ENCODE measurements at places on chromosomes 6 and 20.

DNA sequence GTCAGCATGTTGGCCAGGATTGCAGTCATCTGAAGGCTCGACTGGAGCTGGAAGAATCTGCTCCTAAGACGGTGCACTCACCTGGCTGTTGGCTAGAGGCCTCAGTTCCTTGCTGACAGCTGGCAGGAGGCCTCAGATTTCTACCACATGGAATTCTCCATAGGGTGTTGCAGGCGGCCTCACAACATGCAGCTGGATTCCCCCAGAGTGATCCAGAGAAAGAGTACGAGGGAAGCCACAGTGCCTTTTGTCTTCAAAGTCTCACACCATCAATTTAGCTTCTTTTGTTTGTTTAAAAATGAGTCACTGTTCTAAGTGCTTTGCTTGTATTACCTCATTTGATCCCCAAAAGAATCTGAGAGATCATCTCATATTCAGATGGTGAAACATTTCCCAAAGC lies 65.5 kb upstream of the FYN start:
- peak; percentile 94 for DNase-seq

DNA sequence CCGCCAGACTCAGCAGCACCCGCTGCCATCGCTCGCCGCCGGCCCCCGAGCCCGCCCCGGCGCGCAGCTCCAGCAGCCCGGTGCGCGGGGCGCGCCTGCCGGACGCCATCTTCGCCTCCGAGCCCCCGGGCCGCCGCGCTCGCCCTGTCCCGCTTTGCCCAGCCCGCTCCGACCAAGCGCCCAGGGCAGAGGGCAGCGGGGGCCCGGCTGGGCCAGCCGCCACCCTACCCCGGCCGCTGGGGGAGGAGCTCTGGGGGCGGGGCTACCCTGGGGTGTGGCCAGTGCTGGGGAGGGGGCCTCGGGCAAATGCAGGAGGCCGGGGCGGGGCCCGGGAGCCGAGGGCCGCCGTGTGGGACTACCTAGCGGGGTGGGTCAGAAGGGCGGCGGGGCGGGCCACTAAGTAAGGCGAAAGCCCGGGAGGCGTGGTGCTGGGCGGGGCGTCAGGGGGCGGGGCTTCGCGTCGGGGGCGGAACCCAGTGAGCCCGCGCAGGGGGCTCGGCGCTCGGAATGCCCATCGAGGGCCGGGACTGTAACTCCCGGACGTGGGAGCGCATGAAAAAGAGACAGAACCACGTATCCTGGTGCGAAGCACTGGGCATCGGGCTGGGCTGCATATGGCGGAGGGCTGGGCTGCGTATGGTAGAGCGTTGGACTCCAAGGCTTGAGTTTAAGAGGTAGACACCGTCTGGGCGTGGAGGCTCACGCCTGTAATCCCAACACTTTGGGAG lies at the start of gene SNTA1:
Gene SNTA1 (minus strand): TSS at position 252 of the 728 bp plus-strand sequence. CDS start 143 bp downstream, at position 109.
- peak; percentile 69 for DNase-seq

- peak; percentile 86 for DNase-seq
Observed at GRCh38 chr6:17905611-17906592, 81.5 kb downstream of the KIF13A start.

GRCh38 chr6:21171801-21172200 lies 421.8 kb upstream of the SOX4 start:
- peak; percentile 26 for DNase-seq

DNA sequence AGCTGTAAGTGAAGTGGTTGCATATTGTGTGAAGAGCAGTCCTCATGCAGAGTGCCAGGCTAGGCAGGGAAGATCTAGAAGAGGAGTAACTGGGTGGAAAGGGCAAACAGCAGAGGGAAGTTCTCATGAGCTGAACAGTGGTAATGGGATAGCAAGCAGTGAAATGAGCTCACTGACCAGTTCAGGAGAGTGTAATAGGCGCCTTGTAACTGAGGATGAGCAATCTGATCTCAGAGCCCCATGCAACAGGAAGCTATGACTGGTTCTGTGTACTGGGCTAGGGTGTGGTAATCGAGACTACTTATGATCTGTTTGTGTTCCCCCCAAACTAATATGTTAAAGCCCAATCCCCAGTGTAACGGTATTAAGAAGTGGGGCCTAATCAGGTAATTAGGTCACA lies 98.6 kb downstream of the RFX6 start:
- DNase-seq: peak; percentile 50

DNA sequence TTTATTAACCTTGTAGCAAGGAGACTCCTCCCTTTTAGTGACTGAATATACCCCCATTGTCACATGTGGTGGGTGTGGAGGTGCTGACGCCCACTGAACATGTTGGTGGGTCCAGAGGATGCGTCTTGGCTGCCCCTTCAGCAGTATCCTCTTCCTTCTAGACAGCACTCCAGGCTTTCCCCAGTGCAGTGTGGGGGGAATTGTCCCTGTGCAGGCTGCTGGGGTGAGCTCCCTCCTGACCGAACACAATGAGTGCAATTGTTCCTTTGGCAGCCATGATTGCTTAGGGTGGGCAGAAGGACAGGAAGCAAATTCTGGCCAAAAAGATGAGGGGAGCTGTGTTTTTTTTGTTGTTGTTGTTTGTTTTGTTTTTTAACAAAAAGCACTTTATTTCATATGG lies 209.3 kb upstream of the PDE10A start:
- DNase-seq: no peak

DNA sequence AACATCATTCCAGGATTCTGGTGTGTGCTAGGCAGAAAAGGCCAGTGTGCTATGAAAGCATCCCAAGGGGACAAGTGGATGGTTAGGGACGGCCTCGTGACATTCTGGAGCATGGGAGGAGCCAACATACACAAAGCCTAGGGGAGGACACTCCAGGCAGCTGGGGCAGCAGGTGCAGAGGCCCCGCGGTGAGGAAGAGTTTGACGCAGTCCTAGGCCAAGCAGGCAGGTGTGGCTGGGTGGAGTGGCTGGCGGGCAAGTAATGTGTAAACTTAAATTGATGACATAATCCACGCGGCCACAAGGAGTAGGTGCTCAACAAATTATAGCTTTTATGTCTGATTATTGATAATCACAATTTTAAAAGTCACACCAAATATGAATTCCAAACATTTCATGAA lies 93.6 kb downstream of the TMEM242 start:
- DNase-seq: no peak

GRCh38 chr20:2330090-2330695 lies 34.4 kb downstream of the TGM3 start:
- no peak for DNase-seq

GRCh38 chr6:33661106-33661838 lies 40.1 kb downstream of the ITPR3 start:
- no peak for DNase-seq

DNA sequence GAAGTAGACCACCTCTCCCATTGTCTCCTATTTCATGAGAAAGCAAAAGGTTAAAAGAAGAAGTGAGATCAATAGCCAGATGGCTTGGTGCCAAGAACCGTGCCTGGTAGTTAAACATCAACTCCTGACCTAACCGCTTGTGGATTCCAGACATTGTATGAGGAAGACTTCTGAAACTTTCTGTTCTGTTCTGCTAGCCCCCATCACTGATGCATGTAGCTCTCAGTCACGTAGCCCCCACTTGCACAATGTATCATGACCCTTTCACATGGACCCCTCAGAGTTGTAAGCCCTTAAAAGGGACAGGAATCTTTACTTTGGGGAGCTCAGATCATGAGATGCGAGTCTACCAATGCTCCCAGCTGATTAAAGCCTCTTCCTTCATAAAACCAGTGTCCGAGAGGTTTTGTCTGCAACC lies 301.2 kb downstream of the RNGTT start:
- no peak for DNase-seq

GRCh38 chr6:108584323-108584722 lies 23.6 kb downstream of the FOXO3 start:
- no peak for DNase-seq

- DNase-seq: no peak
Observed at GRCh38 chr20:52143277-52143676, 48.3 kb downstream of the ZFP64 start.

DNA sequence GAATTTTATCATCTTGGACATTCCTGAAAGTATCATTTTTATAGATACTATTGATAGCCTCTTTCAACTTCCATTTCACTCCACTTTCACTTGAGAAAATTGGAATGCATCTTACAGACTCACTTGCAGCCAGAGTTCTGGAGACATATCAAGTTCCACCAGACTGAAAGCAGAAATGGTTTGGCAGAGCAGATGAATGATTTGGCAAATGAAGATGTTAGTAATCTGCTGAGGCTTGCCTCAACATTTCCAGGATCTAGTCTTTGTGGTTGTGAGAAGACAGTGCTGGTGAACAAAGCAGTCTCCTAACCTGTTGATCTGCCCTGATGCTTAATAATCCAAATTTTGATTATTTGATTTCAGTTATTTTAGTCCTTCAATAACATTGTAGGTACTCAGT lies 202.6 kb downstream of the TRDN start:
- no peak for DNase-seq

DNA sequence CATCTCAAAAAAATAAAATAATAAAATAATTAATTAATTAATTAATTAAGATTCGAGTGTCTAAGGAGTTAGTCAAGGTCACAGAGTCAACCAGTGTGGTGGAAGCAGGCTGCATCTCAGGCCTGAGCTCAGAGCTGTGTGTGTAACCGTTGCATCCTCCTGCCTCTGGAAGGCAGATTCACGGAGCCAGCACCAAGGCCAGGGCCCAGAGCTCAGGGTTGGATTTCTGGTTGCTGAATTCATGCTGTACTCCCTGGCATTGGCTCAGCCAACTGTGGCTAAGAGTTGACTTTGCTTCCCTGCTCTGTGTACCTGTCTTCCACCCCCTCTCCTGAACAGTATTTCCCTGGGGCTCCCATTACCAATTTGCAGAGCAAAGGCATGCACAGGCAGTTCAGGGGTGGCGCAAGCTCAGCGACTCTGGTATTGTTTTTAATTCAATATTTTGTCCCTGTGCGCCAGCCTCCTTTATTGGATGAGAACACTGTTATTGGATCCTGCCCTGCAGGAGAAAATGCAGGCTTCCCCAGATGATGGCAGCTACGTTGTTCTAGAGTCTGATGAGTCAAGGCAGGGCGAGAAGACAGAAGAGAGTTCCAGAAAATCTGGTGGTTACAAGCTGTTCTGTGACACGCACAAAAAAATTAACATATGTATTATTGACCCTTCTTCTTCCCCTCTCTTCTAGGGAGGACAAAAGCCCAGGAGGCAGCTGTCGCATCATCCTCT lies 12.3 kb upstream of the CTNNBL1 start:
- no peak for DNase-seq

DNA sequence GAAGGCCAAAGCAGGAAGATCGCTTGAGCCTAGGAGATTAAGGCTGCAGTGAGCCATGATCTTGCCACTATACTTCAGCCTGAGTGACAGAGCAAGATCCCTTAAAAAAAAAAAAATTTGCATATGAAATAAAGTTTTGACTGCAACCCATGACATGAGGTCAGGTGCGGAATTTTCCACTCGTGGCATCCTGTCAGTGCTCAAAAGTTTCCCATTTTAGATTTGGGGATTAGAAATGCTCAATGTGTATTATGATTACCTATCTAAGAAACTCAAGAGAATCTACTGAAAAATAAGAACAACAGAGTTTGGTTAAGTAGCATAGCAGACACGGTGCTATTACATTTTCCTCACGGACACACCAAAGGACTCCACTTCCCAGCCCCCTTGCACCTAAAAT lies 11.7 kb downstream of the SLC23A2 start:
- no peak for DNase-seq

- DNase-seq: no peak
Observed at GRCh38 chr20:37358366-37359150, 12.6 kb downstream of the SRC start.

DNA sequence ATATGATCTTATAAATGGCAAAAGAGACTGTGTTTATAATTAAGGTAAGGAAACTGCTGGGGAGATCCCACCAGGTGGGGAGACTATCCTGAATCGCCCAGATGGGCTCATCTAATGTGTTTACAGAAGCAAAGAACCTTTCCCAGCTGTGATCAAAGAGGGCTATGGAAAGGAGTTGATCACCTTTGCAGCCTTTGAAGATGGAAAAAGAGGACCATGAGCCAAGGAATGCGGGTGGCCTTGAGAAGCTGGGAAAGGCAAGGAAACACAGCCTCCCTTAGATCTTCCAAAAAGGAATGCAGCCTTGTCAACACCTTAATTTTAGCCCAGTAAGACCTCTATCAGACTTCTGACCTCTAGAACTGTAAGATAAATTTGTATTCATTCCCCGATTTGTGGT lies 66.5 kb upstream of the ADGRG6 start:
- DNase-seq: no peak

DNA sequence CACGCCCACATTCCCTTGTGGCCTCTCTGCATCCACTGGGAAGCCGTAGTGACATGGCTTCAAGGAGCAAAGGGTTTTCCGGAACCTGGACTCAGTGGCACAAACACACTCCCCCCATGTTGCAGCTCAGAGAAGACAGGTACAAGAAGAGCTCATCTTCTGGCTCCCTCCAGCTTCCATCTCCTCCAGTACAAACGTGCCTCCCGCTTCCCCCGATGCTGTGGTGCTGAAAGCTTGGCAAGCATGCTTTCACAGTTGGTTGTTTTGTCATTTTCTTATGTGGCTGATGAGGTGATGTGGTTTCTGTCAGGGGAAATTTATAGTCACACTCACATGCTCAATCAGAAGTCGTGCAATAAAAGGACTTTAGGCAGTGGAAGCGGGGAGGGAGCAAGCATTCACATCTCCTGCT lies 258.5 kb downstream of the KIF16B start:
- DNase-seq: no peak

- DNase-seq: no peak
Observed at GRCh38 chr20:18650224-18650623, 62.4 kb downstream of the DTD1 start.

- DNase-seq: no peak
Observed at GRCh38 chr6:136750696-136751521, 41.4 kb downstream of the MAP3K5 start.

DNA sequence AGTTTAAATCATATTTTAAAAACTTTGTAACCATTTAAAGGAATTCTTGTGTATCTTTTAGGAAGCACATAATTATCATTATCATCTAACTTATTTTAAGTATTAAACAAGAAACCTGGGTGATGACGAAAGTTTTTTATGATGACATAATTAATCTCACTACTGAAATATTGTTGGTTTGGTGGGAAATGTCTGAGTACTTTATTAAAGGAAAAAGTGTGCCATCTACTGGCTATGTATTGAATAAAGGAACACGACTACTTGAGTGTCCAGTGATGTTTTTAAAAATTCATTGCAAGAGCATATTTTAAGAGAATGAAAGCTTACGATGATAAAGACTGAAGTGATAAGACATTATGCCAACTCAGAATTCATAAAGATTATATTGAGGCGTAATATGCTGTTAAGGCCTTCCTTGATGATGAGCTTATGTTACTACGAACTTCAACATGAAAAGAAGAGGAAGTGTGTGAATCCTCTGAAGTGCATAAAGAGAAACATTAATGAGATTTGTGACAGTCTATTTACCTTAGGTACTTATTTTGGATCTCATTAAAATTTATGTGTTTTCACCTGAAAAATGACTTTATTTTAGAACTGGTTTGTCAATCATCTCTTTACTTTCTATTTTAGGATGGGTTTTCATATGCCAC lies 12.0 kb upstream of the TRMT11 start:
- peak; percentile 68 for DNase-seq

GRCh38 chr20:62977613-62978560 lies 25.4 kb downstream of the SLC17A9 start:
- DNase-seq: no peak

GRCh38 chr6:75101896-75102295 lies 104.0 kb downstream of the COL12A1 start:
- peak; percentile 44 for DNase-seq
